ENCODE measurements at places on chromosomes 11 and 22.

- DNase-seq: no peak
These were observed 1.1 kb downstream of the NPAT start for GRCh38 chr11:108221371-108221770.

GRCh38 chr11:66126064-66126463 is 56.0 kb downstream of the PACS1 start:
- no peak for DNase-seq

DNA sequence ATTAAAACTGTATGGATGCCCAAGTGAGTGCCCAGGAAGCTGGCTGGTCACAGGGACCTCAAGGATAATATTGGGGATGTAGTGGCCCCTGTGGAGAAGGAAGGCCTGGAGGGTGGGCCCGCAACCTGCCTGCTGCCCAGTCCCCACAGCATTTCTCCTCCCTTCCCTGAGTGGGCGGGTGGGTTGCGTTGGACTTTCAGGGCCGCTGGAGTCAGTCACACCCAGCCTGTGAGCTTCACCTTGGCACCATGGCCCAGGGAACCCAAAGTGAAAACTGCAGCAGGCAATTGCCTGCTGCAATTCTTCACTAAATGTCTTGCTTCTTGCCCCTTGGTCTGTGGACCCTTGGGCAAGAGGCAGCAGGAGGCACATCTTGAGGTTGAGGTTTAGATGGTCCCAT is 4.7 kb downstream of the GNAZ start:
- no peak for DNase-seq

DNA sequence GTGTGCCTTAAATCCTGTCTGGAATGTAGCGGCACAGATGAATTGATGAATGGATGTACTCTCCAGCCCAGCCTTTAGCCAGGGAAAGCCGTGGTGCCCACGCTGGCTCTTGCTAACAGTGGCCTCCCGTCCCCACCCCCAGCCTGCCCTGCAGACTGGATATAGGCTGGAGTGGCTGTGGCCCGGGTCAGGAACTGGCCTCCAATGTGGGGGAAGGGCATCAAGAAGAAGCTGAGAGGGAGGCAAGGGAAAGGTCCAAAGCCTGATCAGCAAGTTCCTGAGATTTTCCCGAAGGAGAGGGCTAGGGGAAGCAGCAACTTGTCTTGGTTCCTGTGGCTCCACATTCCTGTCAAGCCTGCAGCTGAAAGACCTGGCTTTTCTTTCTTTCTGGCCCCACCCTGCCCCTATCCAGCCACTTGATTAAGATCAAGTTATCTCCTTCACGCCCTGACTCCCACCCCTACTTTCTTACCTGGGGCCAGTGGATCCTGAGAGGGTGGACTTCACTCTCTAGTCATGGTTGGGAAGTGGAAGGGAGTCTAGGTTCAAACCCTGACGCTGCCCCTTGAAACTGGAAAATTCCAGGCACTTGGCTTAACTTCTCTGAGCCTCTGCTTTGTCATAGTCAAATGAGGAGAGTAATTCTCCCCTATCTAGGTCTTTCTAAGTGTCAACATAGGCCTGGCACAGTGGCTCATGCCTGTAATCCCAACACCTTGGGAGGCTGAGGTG is 11.0 kb upstream of the MICALL1 start:
- no peak for DNase-seq

DNA sequence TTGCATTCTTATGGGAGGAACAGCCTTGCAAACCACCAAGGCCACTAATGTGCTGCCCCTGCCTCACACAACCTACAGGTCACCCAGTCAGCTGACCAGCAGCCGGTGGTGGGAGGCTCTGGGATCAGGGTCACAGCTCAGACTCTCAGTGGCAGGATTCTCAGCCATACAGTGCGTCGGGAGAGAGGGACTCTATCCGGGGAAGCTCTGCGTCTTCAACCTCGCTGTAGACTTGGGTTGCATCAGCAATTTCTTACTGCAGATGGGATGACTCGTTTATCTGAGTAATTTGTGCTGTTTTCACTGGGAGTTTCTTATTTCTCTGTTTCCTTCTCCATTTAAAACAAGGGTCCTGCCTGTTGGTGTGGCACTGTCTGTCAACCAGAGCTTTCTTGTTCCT is 257.7 kb downstream of the TBC1D22A start:
- no peak for DNase-seq

All from stimulated activated CD4-positive, alpha-beta T cell treated with anti-CD3 and anti-CD28 coated beads, TNF-alpha, amount 100 ng/mL, for 4 hours (primary cell).